ENCODE measurements at places on chromosomes 11 and 22. TPM values are rescaled to one million over a fixed set of nuclear protein-coding genes. Genes with fewer than 3 reads are reported as not detected.

The FBLN1 gene
- 1.0 TPM for total RNA-seq

The GRIK4 gene
- total RNA-seq: 0.27 TPM

The PHLDB1 gene
- total RNA-seq: 29.6 TPM

The OR51B2 gene
- total RNA-seq: not detected

The OLFML1 gene
- total RNA-seq: 0.33 TPM

Measured in H4 (cell line).